ENCODE measurements at places on chromosomes 13 and 19.

DNA sequence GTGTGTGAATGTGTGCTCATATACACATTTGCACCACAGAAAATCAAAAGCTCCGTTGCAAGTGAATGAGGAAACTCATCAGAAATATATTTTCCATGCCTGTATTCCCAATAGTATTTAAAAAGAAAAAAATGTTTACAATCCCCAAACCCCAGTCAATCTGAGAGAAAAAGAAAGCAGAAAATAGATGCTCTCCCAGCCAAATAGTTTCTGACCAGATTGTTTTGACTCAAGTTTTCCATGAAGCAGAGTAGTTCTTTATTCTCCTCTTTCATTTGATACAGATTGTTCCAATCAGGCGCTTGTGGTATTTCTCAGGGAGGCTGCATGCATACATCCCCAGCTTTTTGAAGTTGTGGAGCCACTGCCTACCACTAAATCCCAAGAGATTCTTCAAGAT is 110.6 kb downstream of the STARD13 start:
- DNase-seq: no peak

DNA sequence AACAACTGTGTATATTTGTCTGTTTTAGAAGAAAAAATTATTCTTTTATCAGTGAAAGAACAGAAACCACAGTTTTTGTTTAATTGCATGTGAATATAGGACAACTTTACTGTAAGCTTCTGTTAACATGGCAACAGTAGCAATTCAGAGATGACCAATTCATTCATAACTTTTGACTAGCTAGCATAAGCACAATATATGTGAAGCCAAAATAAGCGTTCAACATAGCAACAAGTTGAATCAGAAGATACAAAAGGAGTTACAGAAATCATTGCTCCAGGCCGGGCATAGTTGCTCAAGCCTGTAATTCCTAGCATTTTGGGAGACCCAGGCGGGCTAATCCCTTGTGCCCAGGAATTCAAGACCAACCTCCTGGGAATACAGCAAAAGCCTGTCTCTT is 197.1 kb upstream of the GPC6 start:
- no peak for DNase-seq

- no peak for DNase-seq
Measured at GRCh38 chr13:21594715-21595545, 9.0 kb downstream of the MICU2 start.

DNA sequence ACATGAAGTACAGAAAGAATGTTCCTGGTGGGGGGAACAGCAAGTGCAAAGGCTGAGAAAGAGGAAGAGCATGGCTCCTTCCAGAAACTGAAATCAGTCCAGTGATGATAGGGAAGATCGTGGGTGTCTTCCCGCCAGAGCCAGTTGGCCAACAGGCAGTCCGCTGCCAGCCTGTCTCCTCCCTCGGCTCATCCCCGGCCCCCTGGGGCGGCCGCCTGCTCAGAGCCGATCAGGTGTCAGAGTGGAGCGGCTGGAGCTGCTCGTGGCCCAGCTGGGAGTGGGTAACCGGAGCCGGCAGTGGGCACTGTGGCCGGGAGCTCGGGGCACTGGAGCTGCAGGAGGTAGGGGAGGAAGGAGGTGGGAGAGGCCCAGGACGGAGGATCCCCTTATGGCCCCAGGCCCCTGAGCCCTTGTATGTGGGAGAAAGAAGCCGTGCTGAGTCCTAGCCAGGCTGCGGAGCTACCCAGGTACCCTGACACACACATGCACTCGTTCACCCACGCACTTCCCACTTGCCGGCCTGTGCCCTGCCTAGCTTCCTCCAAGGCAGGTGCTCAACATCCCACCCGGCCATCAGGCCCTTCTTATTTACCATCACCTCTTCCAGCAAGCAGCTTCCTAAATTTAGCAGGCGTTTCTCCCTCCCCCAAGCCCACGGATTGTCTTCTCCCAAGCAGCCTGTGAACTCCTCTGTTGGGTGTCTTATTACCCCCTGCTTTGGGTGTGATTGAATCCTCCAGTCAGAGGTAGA is 1.7 kb downstream of the ANKRD24 start:
- DNase-seq: no peak

DNA sequence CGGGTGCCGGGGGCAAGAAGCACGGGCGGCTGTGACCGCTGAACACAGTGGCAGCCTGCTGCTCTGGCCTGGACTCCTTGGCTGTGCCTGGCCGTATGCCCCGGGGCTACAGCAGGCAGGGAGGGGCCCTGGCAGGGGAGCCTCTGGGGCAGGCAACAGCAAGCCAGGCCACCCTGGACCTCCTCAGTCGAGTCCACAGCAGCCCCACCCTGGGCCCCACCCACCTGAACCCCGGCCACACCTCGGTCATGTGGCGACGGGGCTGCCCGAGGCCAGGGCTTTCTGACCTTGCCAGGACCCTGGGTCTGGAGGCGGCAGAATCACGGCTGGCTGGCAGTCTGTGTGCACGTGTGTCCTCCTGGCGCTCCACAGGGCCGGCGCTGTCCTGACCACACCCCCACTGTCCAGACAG is 8.7 kb downstream of the CILP2 start:
- no peak for DNase-seq

- DNase-seq: no peak
Measured at GRCh38 chr13:43484432-43485225, 302.1 kb downstream of the ENOX1 start.

DNA sequence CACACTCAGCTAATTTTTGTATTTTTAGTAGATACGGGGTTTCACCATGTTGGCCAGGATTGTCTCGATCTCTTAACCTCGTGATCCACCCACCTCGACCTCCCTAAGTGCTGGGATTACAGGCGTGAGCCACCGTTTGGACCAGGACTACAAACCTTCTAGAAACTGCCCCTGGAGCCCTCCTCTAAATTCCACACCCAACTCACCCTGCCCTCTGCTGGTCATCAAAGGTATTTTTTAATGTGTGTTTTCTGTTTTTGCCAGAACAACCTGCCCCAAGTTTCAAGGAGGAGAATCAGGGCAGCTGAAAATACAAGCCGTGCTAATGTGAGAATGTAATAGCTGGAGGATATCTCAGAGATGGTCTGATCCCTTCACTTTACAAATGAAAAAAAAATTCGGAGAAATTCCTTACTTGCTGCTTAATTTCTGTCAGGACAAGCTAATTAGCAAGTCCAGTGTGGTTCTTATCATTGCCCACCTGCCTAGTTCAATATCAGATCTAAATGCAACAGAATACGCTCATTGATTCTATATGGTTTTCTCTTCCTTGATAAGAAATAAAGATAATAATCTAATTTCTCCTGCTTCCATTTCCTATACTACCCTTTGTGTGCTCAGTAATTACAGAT is 4.1 kb downstream of the ATP8A2 start:
- no peak for DNase-seq

Measured in NT2/D1 (cell line).